ENCODE measurements at places on chromosomes 5 and 9.

DNA sequence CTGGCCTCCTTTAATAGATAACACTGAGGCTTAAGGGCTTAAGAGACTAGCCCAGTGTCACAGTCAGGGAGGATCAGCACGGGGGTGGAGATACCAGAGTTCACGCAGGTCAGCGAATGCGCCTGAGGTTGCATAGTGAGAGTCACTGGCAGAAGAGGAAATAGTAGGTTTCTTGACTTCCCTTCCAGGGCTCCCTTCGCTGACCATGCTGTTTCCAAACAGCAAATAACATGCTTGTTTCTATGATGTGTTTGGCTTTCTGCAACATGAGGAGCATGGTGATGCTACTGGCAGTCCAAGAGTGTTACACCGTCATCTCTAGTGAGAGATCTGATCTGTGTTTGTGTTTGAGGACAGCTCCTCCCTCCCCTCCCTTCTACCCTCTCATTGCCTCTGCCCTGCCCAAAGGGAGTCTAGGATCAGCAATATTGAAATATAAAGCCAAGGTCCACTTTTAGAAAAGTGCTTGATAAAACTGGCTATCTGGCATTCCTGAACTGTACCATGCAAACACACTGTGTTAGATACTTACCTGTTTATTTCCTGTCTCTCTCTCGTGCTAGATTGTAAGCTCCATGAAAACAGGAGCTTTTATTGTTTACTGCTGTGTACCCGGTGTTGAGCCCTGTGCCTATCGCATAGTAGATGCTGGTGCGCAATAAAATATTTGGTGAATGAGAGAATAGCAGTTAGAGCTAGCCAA is 12.3 kb downstream of the TLE4 start:
- no peak for DNase-seq

- no peak for DNase-seq
Measured at GRCh38 chr5:5558102-5558501, 135.6 kb downstream of the ICE1 start.

DNA sequence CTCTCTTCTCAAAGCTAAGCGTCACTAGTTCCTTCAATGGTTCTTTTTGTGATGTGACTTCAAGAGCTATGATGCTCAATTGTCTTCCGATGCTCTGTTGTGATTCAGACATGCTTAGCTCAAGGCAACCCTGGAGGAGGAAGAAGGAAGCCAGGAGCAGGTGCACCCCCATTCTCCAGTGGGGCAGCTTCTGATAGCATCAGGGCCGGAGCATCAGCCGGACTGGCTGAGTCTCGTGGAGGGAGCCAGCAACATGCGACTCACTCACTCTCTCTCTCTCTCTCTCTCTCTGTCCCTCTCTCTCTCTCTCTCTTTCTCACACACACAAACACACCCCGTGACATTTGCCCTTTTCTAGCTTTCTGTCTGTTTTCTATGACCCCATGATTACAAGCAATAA is 140.2 kb downstream of the HSD17B3 start:
- no peak for DNase-seq

DNA sequence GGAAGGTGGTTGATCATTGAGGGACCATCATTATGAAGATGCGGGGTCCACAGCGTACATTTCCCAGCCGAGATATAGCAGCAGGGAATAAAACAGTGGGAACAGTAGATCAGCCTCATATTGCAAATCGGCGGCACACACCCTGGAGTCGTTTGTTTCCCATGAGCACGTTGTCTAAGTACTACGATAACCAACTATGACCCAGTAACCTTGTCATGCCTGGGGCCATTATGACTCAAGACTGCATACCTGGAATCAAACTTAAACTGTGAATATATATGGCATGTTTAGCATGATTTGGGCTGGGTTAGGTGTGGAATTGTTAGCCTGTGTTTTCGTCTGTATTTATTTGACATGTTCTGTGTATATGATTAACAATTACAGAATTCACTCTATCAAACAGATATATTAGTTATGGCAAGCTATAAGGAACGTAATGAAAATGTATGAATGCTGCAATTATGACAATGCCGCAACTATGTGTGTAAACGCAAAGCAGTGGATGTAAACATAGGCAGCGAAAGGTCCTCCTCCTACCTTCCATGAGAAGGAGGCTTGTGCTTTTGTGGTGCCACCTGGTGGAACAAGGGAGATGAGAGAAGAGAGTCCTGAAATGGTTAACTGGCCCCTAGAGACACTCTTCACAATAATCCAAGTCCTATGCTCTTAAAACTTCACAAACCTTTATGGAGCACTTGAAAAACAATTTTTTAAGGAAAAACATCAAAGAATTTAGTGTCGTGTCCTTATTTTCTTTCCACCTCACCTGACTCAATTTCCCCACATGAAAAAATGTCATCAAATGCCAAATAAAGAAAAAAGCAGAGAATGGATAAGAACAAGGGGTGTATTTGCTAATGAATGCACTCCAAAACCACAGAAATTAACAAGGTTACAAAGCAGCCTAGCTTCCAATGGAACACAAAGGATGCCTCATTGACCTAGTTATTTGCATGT is 47.1 kb downstream of the SEMA5A start:
- no peak for DNase-seq

DNA sequence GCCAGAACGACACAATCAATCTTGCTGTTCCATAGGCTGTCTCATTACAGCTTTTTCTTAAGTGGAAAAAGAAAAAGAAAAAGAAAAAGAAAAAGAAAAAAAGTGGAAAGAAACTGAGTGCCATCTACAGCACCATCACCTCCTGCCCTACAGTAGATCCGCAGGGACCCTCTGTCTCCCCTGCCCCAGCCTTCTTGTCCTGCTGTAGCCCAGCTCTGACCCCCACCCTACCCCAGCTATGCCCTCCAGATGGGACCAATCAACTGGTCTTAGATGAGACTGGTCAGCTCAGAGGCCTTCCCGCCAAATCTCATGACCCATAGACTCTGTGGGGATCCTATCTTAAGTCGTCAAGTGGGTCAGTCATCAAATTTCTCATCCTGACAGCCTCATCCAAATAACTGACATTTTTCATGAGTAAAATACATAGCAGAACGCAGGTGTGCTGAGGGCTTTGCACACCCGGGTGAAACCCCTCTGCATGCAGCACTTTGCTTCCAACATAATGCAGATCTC is 34.8 kb downstream of the TSPAN17 start:
- no peak for DNase-seq

- DNase-seq: no peak
Measured at GRCh38 chr5:115097236-115097635, 72.5 kb downstream of the TRIM36 start.

DNA sequence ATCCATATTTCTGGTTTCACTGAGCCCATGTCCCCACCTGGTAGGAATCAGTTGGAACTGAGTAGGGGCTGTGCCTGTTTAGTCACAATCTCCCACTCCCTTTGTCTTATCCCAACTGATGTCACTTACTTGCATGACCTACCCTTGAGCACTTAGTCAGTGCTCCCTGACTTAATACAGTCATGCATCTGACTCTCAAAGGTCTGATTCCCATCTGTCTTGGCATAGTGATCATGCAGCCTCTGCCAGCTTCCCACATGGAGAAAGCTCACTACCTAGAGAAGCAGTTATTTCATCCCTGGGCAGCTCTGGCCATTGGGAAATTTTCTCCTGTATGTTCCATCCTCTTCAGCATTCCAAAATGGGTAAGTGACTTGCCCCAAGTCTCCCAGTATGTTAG is 24.8 kb downstream of the ABLIM3 start:
- no peak for DNase-seq

- DNase-seq: no peak
Measured at GRCh38 chr5:114243972-114244317, 117.9 kb upstream of the KCNN2 start.

- no peak for DNase-seq
Measured at GRCh38 chr5:33371660-33372059, 69.1 kb upstream of the TARS1 start.

GRCh38 chr9:114424126-114424525 is 36.3 kb upstream of the AKNA start:
- DNase-seq: no peak

GRCh38 chr9:10045598-10045997 is 567.2 kb downstream of the PTPRD start:
- no peak for DNase-seq

- no peak for DNase-seq
Measured at GRCh38 chr5:36717131-36717695, 110.8 kb downstream of the SLC1A3 start.

GRCh38 chr9:16848179-16848578 is 22.3 kb downstream of the BNC2 start:
- no peak for DNase-seq

DNA sequence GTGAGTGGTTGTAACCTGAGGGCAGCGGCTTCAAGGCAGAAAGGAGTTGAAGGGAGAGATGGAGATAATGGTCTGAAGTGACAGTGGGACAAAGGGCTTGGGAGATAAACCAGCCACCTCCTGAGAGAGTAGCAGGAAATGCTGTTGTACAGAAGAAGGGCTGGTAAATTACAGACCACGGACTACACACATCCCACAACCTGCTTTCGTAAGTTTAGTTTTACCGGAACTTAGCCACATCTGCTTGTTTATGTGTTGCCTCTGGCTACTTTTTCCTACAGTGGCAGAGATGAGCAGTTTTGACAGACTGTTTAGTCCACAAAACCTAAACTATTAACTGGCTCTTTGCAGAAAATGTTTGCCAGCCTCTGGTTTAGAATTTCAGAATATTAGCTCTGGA is 269.5 kb downstream of the ARHGEF28 start:
- no peak for DNase-seq

DNA sequence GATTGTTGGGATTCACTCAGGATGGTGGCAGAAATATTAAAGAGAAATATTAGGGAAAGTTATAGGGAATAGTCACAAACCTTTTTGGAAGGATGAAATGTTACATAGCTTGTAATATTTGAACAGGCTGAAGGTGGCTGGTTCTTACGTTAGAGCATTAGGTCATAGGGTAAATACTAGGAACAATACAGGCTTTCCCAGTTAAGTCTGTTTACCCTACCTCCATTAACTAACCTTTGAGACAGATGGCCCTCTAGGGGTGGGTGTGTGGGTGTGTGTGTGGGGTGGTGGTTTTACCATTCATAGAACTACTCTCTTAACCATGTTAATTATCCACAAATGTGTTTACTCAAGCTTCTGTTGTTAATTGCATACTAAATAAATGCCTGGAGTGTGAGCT is 94.3 kb upstream of the STK32A start:
- no peak for DNase-seq

GRCh38 chr5:9712506-9712905 is 82.4 kb upstream of the TAS2R1 start:
- no peak for DNase-seq

DNA sequence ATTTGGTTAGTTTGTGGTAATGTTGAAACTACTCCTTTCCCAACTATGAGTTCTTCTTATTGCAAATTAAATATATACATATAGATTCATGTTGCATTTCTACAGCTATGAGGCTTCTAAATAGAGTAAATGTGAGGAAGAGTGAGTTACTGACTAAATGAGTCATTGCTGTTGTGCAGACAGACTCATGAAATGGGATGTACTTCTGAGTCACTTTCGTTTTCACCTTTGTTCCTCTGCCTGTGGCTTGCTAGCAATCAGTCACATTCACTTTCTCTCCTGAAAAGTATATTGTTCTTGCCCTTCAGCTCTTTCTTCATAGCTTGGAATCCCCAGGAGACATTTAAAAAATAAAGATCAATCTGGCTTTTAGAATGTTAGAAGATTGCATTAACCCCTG is 295.5 kb upstream of the SMC2 start:
- no peak for DNase-seq

DNA sequence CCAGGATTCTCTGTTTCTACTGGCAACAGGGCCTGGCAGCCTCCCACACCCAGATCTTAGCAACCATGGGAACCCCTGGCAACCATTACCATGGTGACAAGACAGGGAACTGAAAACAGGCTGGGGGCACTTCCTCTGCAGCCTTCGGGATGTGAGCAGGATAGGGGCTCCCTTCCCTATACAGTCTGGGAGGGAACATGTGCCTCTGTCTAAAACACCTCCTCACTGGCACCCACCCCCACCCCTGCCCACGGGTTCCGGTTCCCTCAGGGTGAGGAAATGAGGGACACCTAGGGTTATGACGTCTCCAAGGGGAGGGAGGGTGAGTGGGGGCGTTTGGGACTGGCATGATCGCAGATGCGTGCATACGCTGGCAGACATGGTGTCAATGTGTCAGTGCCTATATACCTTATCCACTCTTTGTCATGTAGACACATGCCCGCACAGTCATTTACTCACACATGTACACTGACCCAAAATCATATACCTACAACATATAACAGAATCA is 3.0 kb upstream of the DNAJB5 start:
- DNase-seq: peak; percentile 59

DNA sequence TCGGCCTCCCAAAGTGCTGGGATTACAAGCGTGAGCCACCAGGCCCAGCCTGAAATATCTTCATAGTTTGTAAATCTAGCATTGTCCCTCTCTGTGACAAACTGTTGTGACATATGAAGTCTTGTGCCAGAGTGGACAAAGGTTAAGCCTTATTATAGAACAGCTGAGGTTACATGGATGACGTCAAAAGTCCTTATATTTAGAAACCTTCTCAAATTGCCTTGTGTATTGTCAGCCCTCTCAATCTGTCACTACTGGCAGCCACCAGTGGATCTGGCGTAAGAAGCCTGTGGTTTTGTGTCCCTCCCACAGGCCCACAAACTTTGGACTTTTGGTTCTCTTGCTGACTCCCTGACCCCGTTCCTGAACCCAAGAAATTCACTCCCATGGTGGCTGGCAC is 79.4 kb upstream of the CCDC112 start:
- DNase-seq: no peak

Measured in glutamatergic neuron (in vitro differentiated cells).